ENCODE measurements at places on chromosomes 5 and 9.

DNA sequence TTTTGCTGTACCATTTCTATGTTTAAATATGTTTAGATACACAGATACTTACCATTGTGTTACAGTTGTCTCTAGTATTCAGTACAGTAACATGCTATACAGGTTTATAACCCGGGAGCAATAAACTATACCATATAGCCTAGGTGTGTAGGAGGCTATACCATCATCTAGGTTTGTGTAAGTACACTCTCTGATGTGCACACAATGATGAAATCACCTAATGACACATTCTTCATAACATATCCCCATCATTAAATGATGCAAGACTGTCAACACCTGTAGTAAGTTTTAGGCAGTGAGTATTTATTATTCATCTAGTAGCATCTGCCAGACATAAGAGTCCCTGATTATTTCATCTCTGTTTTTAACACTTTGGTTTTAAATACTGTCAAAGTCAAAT lies 7.3 kb upstream of the DHFR start:
- DNase-seq, result no peak

DNA sequence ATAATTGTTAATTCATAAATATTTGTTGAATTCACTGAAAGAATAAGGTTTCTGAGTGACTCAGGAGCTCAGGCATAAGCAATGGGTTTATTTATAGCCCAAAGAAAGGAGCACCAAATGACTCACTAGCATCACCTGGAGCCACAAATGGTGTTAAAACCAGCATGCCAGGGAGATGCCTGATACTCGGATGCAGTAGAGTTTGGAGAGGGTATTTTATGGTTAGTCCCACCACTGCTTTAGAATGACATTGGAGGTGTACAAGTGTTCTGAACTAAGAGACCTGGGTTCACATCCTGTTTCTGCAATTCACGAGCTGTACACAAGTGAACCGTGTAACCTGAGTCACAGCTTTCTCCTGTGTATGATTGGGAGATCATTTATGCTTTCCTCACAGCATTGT lies 25.2 kb downstream of the CCL28 start:
- DNase-seq, result no peak

GRCh38 chr9:77017505-77017894 lies 2.0 kb upstream of the FOXB2 start:
- DNase-seq, result no peak

- no peak for DNase-seq
Measured at GRCh38 chr5:106312360-106312759, 1358.4 kb downstream of the EFNA5 start.

GRCh38 chr9:136902259-136902821 lies 16.0 kb downstream of the TRAF2 start:
- peak; percentile 75 for DNase-seq

DNA sequence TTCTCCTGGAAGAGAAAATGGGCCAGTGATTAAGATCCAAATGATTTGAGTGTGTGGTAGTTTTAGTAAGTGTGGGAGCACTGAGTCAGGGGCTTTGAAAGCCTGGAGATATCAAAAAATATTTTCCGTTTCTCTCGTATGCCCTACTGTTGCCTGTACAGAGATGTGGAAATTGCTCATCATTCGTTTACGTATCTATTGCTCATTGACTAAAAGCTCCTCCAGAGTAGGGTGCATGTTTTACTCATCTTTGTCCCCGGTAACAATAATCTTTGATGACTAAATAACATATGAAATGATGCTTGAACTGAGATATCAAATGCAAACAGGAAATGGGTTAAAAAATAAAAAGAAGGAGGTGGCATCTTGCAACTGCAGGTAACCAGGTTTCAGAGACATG lies 114.2 kb upstream of the FST start:
- DNase-seq, result no peak

- peak; percentile 19 for DNase-seq
Measured at GRCh38 chr9:479304-479970, 264.8 kb downstream of the DOCK8 start.

DNA sequence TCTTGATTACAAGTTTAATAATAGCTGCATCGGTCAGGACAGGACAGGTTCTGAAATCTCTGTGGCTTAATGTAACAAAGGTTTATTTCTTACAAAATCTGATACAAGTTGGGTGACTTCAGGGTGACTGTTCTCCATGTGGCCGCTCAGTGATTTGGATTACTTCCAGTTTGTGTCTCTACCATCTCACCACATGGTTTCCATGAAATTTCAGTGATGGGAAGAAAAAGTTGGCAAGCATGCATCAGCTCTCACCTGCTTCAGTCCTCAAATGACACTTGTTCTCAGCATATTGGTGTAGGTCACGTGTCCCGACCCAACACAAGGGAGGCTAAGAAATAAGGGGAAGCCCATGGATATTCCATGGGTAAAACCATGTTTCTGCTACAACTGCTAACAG lies 7.8 kb upstream of the TMEM268 start:
- DNase-seq, result no peak

DNA sequence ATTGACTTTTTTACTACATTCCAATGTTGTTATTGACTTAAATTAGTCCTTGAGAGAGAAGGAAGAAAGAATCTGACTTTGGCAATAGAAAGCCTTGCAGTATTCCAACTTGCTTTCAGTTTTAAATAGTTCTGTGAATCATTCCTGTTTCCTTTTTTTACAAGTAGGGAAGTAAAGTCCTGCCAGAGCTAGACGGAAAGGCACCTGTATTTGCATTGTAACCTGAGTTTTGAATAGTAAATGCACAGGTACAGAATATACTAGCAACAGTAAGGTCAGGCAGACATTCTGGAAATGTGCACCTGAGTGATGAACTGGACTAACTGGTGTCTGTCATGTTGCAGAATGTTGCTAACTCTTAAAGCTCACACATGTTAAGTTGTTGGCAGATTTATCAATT lies 100.9 kb downstream of the PRKACG start:
- no peak for DNase-seq
